ENCODE measurements at places on chromosomes 11 and 22.
A peak's percentile ranks its signal among the peaks of the same experiment; 100 is the strongest.

DNA sequence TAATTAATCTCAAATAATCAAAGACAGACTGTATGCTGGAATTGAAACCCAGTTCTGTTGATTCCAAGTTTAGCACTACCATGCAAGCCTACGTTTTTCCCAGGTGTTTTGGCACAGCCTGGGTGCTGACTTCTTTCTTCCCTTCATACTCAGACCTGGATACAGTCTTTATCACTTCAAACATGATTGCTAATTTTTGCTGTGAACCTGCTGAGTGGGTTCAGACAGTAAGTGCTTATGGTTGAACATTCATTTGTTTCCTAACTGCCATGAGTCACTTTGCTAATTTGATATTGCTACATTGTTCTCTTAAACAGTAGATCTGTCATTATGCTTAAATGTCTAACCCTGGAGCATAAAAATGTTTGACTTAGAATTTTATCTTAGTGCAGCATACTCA is 12.2 kb downstream of the PAAF1 start:
- no peak for DNase-seq

GRCh38 chr11:74592063-74592440 is 330 bp upstream of the POLD3 start:
- peak; percentile 4 for DNase-seq

DNA sequence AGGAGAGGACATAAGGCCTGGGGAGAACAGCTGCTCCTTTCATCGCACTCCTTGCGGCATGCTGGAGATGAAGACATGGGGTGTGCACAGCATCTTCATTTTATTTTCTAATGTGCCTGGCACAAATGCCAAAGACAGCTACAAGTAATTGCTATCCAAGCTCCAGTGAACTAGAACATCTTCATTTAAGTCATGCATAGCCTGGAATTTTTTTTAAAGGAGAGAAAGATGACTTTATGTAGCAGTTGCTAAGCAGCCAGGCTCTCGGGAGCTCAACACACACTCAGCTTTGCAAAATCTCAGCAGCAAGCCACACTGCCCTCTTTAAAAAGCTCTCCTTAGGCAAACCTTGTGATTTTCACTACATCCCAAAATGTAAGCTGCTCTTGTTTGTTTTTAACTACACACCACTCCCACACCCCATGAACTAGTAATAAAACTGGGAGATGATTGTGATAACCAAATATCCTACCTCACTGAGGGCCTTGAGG is 164.5 kb upstream of the POU2AF2 start:
- peak; percentile 59 for DNase-seq

DNA sequence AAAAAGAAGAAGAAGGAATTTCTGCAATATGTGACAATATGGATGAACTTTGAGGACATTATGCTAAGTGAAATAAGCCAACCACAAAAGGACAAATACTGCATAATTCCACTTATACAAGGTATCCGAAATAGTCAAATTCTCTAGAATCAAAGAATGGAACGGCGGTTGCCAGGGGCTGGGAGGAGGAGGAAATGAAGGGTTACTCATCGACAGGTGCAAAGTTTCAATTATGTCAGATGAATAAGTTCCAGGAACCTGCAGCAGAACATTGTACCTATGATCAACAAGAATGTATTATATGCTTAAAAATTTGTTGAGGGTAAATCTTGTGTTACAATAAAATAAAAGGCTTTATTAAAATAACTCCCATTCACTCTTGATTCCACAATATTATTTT is 49.0 kb downstream of the SC5D start:
- DNase-seq = no peak

DNA sequence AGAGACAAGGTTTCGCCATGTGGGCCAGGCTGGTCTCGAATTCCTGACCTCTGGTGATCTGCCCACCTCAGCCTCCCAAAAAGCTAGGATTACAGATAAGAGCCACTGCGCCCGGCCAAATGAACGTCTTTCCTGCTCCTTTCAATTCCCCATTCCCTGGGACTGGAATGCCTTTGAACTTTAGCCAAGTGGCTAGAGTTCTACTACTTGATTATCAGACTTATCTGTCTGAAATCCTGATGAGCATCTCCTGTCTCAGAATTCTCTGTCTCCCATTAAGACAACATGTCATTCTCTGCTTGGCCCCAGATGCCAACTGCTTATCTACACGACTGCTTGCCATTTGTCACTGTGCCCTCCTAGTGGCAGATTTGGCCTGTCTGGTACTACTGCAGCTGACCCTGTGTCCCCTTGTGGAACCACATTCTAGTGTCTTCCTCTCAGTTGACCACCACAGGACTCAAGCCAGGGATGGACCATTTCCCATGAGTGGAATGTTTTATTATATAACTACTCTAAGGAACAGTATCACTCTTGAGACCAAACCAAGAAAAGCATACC is 33.1 kb upstream of the IPO7 start:
- no peak for DNase-seq

DNA sequence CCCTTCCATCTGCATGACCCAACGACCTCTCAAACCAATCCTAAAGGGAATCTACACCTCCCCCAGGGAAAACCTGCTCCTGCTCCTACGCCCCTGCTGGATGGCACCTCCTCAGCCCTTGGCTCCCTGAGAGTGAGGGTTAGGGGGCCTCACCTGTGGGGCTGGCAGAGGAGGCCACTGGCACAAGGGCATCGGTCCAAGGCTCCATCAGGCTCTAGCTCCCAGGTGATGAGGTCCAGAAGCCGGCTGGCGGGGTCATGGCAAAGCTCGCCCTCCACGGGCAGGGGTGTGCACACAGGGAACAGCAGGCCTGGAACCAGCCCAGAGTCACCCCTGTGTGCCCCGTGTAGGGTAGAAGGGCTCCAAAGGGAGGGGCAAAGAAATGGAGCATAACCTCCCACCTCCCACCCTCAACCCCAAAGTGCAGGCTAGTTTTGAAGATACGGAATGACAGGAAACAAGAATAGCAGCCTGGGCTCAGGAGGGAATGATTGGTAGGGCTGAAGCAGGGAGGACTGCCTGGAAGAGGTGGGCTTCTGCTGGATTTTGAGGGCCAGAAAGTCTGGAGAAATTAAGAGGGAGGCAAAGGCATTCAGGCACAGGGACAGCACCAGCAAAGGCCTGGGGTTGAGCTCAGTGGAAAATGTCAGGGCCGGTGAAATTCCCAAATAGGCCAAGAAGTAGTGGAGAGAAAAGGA is 42.6 kb downstream of the DKK3 start:
- no peak for DNase-seq

GRCh38 chr22:20438678-20439492 is 1.3 kb upstream of the SCARF2 start:
- no peak for DNase-seq

DNA sequence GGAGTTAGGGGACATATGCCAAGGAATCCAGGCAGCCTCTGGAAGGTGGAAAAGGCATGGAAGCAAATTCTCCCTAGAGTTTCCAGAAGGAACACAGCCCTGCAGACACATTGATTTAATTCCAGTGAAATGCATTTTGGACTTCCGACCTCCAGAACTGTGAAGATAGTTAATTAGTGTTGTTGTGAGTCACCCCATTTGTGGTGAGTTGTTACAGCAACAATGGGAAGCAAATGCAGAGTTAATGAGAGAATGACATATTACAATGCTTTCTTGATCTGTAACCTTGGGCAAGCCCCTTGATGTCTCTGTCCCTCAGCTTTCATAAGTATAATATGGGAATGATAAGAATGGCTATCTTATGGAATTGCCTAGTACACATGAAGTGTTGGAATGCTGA is 178.7 kb downstream of the KIRREL3 start:
- DNase-seq = no peak

- no peak for DNase-seq
These were observed 1175.4 kb upstream of the TENM4 start for GRCh38 chr11:80616070-80616800.

DNA sequence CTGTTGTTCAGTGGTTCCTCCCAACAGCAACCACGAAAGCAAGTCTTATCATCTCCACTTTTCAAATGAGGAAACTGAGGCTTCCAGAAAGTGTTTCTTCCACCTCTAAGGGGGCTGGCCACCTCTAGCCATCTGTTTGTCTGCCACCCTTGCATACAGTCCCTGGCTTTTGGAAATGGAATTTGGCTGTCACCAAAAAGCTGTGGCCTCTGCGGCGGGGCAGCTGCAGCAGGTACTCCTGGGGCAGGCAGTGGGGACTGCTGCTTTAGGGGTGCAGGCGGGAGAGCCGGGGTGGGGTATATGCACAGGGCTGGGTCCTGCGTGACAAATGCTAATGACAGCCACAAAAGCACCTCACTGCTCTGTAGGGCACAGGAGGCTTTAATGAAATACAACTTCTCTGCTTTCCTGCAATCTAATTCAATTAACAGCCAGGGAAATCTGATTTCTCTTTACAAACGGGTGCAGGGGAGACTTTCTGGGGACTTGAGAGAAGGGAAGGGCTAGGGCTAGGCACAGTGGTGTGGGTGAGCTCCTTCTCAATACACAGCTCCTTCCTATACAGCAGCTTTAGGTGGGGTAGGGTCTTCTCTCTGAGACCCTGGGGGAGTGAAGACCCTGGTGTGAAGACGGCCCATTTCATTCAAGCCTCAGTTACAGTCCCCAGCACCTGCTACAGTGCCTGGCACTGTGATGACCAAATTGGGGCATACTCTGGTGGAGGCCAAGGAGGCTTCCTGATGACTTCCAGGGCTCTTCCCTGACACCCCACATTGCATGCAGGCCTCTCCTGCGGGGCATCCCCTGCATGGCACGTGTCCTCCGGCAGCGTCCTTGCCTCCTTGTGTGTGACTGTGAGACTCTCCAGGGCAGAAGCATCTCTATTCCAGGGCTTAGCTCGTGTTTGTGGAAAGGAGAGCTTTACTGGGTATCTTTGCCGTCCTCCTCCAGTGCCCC is 161.6 kb downstream of the CEP164 start:
- DNase-seq = no peak

- DNase-seq = no peak
These were observed 47.0 kb upstream of the SUSD2 start for GRCh38 chr22:24134090-24134846.

GRCh38 chr22:36385491-36386350 is 2.0 kb downstream of the MYH9 start:
- DNase-seq = no peak

- DNase-seq = no peak
These were observed 276.5 kb upstream of the MTNR1B start for GRCh38 chr11:92692826-92693546.

DNA sequence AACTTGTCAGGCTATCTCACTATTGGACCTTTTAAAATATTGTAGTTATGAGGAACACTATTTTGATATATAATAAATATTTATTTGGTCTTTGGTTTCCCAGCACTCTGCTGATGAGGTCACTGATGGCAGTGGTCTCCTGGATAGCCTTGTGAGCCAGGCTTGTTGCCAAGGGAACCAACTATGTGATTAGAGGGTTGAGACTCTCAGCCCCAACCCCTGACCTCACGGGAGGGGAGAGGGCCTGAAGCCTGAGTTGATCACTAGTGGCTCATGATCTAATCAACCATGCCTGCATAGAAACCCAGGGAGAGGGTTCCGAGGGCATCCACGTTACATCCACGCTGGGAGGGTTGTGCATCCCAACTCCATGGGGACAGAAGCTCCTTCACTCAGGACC is 10.8 kb downstream of the PANX1 start:
- DNase-seq = no peak

Measured in Caki2 (cell line).